ENCODE measurements at places on chromosomes 2 and 18. TPM values are rescaled to one million over a fixed set of nuclear protein-coding genes. Genes with fewer than 3 reads are reported as not detected.

The CERKL gene
- 0.05 TPM for total RNA-seq

The HSBP1L1 gene
- total RNA-seq = not detected

The LOXHD1 gene
- total RNA-seq = not detected

The CRYBA2 gene
- not detected for total RNA-seq

The TMEM127 gene
- total RNA-seq = 17.9 TPM

The ZNF892 gene
- 6.8 TPM for total RNA-seq

The DSG4 gene
- total RNA-seq = not detected

The CABLES1 gene
- total RNA-seq = 21.9 TPM

The ECEL1 gene
- not detected for total RNA-seq

The FSHR gene
- not detected for total RNA-seq

The MLPH gene
- not detected for total RNA-seq

The TCF23 gene
- total RNA-seq = not detected

The TGFBRAP1 gene
- total RNA-seq = 19.5 TPM

The CEP192 gene
- 26.3 TPM for total RNA-seq

The CAPN13 gene
- not detected for total RNA-seq

The EVX2 gene
- not detected for total RNA-seq

The TLX2 gene
- total RNA-seq = not detected

The EIF4E2 gene
- total RNA-seq = 180 TPM

The ALKAL2 gene
- total RNA-seq = 0.43 TPM

The SLC11A1 gene
- 0.36 TPM for total RNA-seq

The MEIS1 gene
- total RNA-seq = 14.7 TPM

The RESP18 gene
- not detected for total RNA-seq

The RNF152 gene
- 22.9 TPM for total RNA-seq

The HOXD3 gene
- not detected for total RNA-seq

The SERPINB12 gene
- not detected for total RNA-seq

The UGT1A8 gene
- total RNA-seq = not detected

The CYRIA gene
- total RNA-seq = 18.3 TPM

The GKN1 gene
- not detected for total RNA-seq

The REG1B gene
- not detected for total RNA-seq

The CLK1 gene
- total RNA-seq = 75.6 TPM

The C2orf15 gene
- total RNA-seq = 0.25 TPM

The SRD5A2 gene
- total RNA-seq = not detected

The ONECUT2 gene
- 1.9 TPM for total RNA-seq

Measured in SJCRH30 (cell line).